ENCODE measurements at places on chromosomes 1 and 21.
A peak's percentile ranks its signal among the peaks of the same experiment; 100 is the strongest.

- DNase-seq = no peak
Observed at GRCh38 chr1:201050515-201051277, 27.2 kb upstream of the KIF21B start.

GRCh38 chr21:22889445-22889844 is 1891.2 kb downstream of the NCAM2 start:
- no peak for DNase-seq

DNA sequence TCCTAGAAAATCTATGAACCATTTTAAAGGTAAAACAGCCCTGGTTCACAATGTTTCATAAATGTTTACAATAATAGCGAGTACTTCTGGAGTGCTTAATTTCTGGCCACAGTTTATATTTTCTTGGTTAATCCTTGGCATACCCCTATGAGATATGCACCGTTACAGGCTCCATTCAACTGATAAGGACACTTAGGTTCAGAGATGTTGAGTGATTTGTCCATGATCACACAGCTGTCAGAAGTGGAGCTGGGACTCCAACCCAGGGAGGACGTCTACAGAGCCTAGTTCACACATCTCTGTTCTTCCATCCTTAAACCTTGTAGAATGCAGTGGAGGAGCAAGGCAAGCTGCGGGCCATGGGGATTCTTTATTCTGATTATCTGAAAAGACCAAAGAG is 48.4 kb upstream of the RUNX1 start:
- DNase-seq = no peak

DNA sequence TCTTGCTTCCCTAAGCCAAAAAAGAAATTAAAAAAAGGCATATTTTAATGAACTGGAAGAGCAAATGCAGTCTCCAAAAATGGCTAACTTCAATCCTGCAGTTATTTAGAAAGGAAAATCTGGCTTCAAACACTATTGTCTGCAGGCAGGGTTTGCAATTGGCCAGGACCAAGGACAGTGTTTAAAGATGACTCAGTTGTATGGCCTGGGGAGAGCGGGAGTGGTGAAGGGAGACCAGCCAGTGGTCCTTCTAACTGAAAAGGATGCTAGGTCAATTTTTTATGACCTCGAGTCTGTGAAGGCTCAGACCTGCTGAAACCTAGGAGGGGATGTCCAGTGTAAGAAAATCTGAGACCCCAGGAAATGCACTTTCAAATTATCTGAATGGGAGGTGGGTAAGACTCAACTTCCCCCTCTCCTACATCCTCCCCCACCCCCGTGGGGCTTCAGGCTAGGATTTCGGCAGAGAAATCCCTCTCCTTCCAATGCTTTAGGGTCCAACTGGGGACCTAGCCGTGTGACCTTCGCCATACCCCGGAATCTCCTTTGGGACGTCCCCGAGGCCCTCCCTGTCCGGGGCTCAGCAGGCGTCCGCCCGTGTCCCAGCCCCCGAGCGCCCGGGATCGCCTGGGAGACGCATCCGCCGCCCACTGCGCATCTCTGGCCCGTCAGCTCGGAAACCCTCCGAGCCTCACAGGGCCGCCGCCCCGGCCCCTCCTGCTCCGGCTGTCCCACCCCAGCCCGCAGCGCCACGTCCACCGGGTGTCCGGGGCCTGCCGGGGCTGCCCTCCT is 602 bp upstream of the RIMKLA start:
- DNase-seq = no peak

DNA sequence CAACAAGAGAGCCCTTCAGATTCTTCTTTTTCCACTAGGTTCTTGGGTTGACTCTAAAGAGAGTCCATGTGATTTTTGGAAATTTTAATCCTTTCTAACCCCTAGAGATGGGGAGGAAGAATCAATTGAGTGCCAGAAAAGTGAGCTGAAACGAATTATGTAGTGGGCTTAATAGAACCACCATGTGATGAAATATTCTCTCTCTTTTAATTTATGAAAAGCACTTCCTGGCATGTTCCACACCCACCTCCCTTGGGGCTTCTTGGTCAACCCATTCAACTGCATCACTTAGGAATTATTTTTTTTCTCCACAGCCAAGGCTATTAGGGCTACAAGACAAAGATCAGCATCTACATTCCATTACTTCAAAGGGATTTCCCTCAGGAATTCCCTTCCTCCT is 79.6 kb downstream of the ZC3H11B start:
- DNase-seq = no peak

GRCh38 chr1:25239681-25240541 is 7.3 kb downstream of the RSRP1 start:
- DNase-seq = peak; percentile 74

GRCh38 chr1:65440322-65440900 is 19.9 kb downstream of the LEPR start:
- DNase-seq = no peak

DNA sequence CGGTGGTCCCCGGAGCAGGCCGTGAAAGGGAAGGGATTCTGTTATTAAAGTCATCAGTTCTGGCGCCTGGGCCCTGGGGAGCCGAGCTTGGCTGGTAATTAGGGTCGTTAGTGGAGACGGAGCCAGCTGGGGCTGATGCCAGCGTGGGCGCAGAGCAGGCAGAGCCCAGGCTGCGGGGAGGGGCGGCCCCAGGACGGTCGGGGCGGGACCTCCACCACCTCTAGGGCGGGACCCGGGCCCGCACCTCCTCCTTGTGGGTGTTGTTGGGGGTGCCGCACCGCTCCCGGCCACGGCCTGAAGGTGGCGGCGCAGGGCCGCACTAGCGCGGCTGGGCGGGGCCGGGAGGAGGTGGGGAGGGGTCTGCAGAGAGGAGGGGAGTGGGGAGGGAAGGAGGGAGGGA is 470.6 kb downstream of the PTPRU start:
- DNase-seq = no peak

- no peak for DNase-seq
Observed at GRCh38 chr21:39392981-39393380, 44.1 kb upstream of the HMGN1 start.

DNA sequence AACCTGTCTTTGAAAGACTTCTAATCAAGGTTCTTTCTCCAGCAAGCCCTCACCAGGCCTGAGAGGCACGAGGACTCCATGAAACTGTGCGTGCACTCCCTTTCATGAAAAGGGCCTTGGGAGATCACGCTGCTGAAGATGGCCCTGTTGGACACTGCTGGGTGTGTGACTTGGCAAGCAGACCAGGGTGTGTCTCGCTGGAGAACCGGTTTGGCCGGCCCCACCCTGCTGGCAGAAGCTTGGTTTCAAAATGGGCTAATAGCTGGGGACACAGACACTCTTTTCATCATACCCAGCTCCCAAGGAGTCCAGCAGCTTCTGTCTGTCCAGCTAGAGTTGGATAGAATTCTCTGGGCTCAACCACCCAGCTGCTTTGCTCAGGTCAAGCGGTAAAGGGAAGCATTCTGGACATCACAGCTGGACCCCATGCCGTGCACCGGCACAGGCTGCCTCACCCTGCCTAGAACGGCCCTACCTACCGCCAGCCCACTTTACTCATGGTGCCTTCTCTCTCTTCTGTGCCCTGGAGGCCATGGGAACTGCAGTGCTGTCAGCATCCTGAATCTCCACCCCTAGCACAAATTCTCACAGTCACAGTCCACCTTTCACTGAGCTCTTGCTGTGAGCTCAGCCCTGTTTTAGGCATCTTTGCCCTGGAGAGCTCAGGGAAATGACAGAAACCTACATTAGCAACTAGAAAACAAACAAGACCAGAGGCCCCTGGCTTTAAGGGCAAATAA is 24.6 kb downstream of the PKP1 start:
- DNase-seq = no peak

DNA sequence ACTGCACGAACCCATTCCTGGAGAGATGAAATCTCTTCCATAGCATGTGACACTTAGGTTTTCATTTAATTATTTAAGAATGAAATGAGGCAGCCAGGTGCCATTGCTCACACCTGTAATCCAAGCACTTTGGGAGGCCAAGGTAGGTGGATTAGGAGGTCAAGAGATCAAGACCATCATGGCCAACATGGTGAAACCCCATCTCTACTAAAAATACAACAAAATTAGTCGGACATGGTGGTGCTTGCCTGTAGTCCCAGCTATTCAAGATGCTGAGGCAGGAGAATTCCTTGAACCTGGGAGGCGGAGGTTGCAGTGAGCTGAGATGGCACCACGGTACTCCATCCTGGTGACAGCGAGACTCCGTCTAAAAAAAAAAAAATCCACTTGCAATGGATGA is 17.8 kb downstream of the L1TD1 start:
- DNase-seq = no peak

GRCh38 chr1:202086579-202087350 is 36.0 kb upstream of the GPR37L1 start:
- DNase-seq = no peak

GRCh38 chr1:232193451-232193783 is 436.5 kb downstream of the SIPA1L2 start:
- no peak for DNase-seq

DNA sequence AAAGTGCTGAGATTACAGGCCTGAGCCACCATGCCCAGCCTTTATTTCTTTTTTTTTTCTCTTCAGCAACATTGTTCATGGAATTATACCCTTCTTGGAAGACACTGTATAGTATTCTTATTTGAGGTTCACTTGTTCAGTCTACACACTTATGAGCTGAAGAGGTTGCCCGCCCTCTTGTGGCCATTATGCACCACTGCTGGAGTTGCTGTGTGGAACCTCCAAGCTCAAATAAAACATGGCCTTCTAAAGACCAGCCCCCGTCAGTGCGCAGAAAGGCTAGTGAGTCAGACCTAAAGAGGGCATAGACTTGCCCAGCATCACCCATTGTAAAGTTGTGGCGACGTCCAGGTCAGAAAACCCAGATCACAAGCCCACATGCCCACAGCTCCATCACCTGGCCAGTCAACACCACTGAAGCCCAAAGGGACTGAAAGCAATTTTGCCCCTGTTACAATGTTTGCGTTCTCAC is 20.4 kb downstream of the LURAP1 start:
- DNase-seq = peak; percentile 22

DNA sequence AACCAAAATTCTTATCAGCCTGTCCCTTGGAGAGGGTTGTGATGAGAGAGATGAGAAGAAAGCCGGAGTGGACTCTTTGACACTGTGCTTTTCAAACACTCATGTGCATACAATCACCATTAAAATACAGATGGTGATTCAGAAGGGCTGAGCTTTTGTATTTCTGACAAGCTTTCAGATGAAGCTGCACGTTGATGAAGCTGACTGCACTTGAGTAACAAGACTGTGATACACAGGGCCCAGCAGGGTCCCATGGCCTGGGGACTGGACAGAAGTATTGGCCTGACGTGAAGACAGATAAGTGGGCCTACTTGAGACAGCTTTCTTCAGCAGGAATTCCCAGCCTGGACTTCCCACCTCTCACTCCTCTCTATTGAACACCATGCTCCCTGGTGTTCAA is 258.2 kb downstream of the CHRM3 start:
- DNase-seq = no peak

DNA sequence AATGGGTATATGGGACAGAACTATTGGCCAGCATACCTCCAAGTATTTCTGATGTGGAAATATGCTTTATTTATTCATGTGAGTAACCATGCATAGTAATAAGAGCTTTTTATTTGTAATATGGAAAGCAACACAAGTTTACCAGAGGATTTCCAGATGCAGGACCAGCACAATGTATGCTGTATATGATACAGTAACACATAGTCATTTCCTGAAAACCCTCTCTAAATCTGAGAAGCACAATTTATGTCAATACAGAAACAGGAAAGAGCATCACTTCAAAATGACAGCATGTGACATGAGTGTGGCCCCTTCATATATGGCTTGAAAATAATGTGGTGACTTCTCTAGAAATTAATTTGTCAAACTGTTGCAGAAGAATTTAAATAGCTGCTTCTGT is 1134.7 kb upstream of the ADGRL2 start:
- no peak for DNase-seq

DNA sequence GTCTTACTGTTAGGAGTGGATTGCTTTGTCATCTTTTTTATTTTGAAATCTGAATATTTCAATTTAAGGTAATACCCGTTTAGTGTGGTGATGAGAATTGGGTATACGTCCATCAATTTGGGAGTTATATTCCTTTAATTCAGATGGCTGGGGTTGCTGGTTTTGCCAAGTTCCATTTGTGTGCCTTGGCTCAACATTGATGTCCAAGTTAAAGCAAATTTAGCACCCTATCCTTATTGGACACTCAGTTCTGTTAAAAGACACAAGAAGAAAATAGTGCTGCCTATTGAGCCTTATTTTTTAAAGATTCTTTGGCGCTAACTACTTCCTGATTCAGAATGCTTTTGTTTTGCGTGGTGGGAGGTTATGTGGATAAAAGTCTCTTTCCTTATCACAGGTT is 40.6 kb downstream of the CAMTA1 start:
- DNase-seq = no peak

GRCh38 chr1:233865902-233866301 is 38.6 kb upstream of the SLC35F3 start:
- DNase-seq = no peak

- DNase-seq = no peak
Observed at GRCh38 chr1:6675941-6676340, 25.7 kb downstream of the DNAJC11 start.

DNA sequence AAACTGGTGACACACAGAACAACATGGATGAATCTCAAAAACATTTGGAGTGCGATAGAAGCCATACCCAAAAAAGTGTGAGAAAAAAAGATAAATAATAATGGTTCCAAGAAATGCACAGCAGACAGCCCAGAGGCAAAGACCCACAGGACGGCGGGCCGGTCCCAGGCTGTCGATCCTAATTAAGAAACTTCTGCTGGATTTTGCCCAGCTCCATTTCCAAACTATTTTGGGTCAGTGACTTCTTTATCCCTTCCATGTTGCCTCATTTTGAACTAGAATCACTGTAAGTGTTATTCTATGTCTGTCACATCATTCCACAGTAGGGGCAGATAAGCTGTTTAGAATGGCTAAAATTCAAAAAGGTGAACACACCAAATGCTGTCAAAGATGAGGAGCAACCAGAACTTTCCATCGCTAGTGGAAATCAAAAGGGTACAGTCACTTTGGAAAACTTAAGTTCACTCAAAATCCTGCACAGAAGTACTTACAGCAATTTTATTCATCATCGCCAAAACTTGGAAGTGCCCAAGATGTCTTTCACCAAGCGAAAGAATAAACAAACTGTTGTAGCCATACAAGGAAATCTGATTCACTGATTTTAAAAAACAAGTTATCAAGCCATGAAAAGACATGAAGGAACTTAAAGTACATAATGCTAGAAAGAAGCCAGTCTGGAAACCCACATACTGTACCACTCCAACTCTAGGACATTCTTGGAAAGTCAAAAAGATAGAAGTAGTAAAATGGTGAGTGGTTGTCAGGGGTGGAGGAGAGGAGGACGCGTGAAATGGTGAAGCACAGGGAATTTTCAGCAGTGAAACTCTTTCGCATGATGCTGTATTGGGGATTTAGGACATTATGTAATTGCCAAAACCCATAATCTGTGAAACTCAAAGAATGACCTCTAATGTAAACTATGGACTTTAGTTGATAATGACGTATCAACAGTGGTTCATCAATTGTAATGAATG is 7.5 kb downstream of the NBPF1 start:
- DNase-seq = no peak

All from T follicular helper cell (primary cell).